Breast epithelium (tissue), 4 donors: ENCODE measurements at places on chromosomes 5 and 9. TPM values are rescaled to one million over a fixed set of nuclear protein-coding genes. Genes with fewer than 3 reads are reported as not detected.
A peak's percentile ranks its signal among the peaks of the same experiment; 100 is the strongest.

DNA sequence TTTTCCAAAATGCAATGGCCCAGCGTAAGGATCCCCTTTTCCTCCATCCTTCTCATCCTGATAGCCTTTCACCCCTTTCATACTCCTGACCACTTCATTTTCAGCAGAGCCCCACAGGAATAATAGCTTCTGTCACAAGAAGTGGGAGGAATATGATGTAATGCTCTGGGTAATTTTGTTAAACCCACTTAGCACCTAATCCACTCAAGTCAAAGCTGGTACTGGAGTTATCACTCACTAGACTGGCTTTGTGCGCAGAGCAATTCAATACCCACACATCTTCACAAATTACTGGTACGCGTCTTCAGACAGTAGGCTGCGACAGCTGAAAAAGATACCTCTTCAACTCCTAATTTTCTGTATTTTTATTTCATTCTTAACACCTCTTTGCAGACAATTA lies 2232.8 kb upstream of the WWC1 start:
- no peaks in the 10 kb centered on the region for H3K36me3 ChIP-seq
- H3K4me3 ChIP-seq = no peak overlapping the region
- DNase-seq = no peak
- H3K27me3 ChIP-seq = no peaks in the 10 kb centered on the region

DNA sequence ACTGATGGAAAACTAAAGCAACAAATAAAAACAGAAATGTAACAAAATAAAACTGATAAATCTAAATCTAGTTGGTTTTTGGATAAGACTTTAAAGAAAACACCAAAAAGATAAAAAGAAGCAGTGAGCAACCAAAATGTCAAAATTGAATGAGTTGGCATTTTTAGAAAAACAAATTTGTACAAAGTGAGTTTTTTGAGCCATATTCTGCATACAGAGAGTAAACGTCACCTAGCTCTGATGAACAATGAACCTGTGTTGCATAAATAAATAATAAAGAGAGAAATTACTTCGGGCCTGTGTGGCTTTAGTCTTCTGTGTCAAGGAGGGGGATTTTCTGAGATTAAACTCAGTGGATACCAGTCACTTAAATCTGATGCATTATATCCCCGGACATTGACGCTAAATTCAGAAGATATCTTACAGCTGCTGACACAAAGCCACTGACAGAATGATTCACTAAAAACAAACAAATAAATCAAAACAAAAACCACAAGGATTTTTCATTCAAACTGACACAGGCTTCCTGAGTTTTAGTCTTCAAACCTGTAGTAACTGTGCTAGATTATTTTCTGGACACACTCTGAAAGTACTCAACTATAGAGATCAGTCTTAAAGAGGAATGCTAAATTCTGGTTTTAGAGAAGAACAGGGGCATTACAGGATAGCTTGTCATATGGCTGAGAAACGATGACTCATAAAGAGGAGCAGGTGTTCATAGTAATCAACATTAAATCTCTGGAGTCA lies 403.5 kb upstream of the ST8SIA4 start:
- H3K36me3 ChIP-seq = no peaks in the 10 kb centered on the region
- no peak overlapping the region for H3K4me3 ChIP-seq
- no peaks in the 10 kb centered on the region for H3K4me1 ChIP-seq
- H3K27ac ChIP-seq = no peak overlapping the region
- DNase-seq = no peak

DNA sequence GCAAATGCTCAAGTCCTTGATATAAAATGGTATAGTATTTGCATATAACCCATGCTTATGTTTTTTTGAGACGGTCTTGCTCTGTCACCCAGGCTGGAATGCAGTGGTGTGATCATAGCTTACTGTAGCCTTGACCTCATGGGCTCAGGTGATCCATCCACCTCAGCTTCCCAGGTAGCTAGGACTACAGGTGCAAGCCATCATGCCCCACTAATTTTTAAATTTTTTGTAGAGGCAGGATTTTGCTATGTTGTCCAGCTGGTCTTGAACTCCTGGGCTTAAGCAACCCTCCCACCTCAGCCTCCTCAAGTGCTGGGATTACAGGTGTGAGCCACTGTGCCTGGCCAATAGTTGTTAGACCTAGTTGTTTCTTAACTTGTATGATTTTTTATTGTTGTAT lies 17.3 kb downstream of the SLC36A3 start:
- no peak for DNase-seq
- no peaks in the 10 kb centered on the region for H3K36me3 ChIP-seq
- H3K4me3 ChIP-seq = no peak overlapping the region

- no peaks in the 10 kb centered on the region for H3K36me3 ChIP-seq
- no peak overlapping the region for H3K4me3 ChIP-seq
- DNase-seq = no peak
- H3K4me1 ChIP-seq = no peaks in the 10 kb centered on the region
- no peak overlapping the region for H3K27ac ChIP-seq
- no peaks in the 10 kb centered on the region for H3K27me3 ChIP-seq
These were observed 69.9 kb downstream of the TLE1 start for GRCh38 chr9:81619353-81620001.

GRCh38 chr9:117936185-117937130 lies 232.3 kb downstream of the TLR4 start:
- no peak for DNase-seq
- no peak overlapping the region for H3K4me3 ChIP-seq
- H3K27me3 ChIP-seq = no peaks in the 10 kb centered on the region
- H3K4me1 ChIP-seq = no peaks in the 10 kb centered on the region
- no peak overlapping the region for H3K27ac ChIP-seq

GRCh38 chr9:33661176-33661575 lies 134.2 kb upstream of the PRSS3 start:
- H3K4me3 ChIP-seq = no peak overlapping the region
- no peaks in the 10 kb centered on the region for H3K27me3 ChIP-seq
- H3K36me3 ChIP-seq = no peaks in the 10 kb centered on the region
- no peaks in the 10 kb centered on the region for H3K4me1 ChIP-seq
- H3K27ac ChIP-seq = no peak overlapping the region

- H3K36me3 ChIP-seq = no peaks in the 10 kb centered on the region
- H3K27ac ChIP-seq = no peak overlapping the region
- H3K4me1 ChIP-seq = no peaks in the 10 kb centered on the region
- no peaks in the 10 kb centered on the region for H3K27me3 ChIP-seq
- no peak overlapping the region for H3K4me3 ChIP-seq
These were observed 41.1 kb downstream of the ISOC1 start for GRCh38 chr5:129135633-129136032.

- H3K36me3 ChIP-seq = no peaks in the 10 kb centered on the region
- no peak overlapping the region for H3K4me3 ChIP-seq
- no peak for DNase-seq
- no peak overlapping the region for H3K27ac ChIP-seq
- H3K27me3 ChIP-seq = no peaks in the 10 kb centered on the region
These were observed 31.1 kb downstream of the POU4F3 start for GRCh38 chr5:146369691-146370090.

GRCh38 chr9:87554171-87554910 lies 56.7 kb downstream of the DAPK1 start:
- H3K4me1 ChIP-seq = no peaks in the 10 kb centered on the region
- H3K36me3 ChIP-seq = no peaks in the 10 kb centered on the region
- no peak for DNase-seq
- no peak overlapping the region for H3K4me3 ChIP-seq

GRCh38 chr9:131810351-131811170 lies 70.7 kb upstream of the RAPGEF1 start:
- H3K4me1 ChIP-seq = no peaks in the 10 kb centered on the region
- H3K4me3 ChIP-seq = no peak overlapping the region
- peaks cover 2% of the 10 kb centered on the region for H3K27me3 ChIP-seq
- no peak for DNase-seq
- no peak overlapping the region for H3K27ac ChIP-seq

DNA sequence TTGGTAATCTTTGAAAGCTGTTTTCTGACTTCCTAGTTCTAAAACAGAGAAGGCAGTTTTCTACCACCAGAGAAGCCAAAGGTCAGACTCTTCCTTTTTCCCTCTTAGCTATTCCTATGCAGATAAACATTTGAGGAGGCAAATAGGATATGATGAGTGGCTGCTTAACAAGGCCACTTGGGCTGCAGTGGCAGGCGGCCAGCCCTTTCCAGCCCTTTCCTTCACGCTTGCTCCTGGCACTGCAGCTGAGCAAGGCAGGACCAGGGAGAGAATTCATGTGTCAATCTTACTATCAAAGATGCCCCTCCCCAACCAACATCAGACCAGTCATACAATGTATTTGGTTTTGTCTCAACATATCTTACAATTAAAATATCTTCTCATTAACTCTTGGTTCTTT lies 36.8 kb upstream of the RNF38 start:
- no peak for DNase-seq
- no peaks in the 10 kb centered on the region for H3K27me3 ChIP-seq
- H3K4me1 ChIP-seq = no peaks in the 10 kb centered on the region
- H3K27ac ChIP-seq = no peak overlapping the region
- H3K4me3 ChIP-seq = no peak overlapping the region
- no peaks in the 10 kb centered on the region for H3K36me3 ChIP-seq

DNA sequence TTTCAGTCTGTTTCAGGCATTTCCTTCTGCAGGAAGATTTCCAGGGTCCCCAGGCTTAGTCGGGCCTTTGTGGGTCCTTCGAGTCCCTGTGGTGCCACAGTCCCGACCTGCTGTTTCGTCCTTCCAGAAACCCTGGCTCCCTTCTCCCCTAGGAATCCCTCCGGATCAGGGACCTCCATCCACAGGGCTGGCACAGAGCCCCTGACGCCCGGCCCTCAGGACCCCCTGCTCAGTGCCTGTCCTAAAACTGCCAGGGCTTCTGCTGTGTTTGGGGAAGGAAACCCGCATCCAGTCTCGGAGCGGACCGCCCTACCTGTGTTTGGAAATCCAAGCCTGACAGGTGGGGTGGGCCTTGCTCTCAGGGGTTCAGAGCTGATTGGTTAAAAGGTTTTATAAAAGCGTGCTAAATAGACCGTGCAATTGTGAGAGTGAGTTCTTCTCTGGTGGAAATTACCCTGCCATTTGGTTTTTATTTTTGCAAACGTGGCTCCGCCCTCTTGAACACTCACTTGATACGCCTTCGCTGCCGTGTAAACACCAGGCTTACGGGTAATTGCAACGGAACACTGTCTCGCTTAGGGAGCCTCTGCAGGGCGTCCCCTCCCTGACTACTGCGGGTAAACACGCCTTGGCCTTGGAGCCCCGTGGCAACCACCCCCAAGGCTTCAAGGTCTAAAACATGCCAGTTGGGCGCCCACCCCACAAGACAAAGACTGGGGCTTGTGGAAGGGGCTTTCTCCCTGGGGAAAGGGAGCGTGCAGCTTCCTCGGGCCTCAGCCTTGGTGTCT lies 121.2 kb downstream of the PHF2 start:
- H3K27ac ChIP-seq = no peak overlapping the region
- no peak overlapping the region for H3K4me3 ChIP-seq
- no peak for DNase-seq
- no peaks in the 10 kb centered on the region for H3K27me3 ChIP-seq

- H3K4me1 ChIP-seq = no peaks in the 10 kb centered on the region
- DNase-seq = no peak
- H3K4me3 ChIP-seq = no peak overlapping the region
- no peak overlapping the region for H3K27ac ChIP-seq
- no peaks in the 10 kb centered on the region for H3K36me3 ChIP-seq
These were observed 81.7 kb downstream of the ADAMTS19 start for GRCh38 chr5:129541648-129542251.

DNA sequence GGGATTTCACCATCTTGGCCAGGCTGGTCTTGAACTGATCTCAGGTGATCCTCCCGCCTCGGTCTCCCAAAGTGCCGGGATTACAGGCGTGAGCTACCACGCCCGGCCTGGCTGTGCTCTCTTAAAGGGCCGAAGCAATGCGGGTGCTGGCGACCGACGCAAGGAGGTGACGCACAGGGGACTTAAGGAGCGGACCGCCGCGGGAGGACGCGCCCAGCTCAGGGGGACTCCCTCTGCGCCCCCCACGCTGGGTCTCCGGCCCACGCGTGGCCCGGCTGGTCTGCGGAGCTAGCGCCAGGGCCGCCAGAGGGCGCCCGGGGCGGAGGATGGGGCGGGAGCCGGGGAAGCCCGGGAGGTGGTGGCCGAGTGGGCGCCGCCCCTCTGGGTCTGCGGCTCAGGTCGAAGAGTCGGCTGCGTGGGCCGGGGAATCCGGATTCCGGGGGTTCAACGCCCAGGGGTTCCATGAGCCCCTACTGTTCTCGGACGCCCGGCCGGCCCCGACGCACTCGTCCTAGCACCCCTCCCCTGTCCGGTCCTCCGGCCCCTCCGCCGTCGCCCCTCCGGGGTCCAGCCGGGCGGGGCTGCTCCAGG lies 502 bp upstream of the CERCAM start:
- no peaks in the 10 kb centered on the region for H3K36me3 ChIP-seq
- peak overlapping the region; percentile 86 for H3K27ac ChIP-seq
- no peaks in the 10 kb centered on the region for H3K27me3 ChIP-seq

DNA sequence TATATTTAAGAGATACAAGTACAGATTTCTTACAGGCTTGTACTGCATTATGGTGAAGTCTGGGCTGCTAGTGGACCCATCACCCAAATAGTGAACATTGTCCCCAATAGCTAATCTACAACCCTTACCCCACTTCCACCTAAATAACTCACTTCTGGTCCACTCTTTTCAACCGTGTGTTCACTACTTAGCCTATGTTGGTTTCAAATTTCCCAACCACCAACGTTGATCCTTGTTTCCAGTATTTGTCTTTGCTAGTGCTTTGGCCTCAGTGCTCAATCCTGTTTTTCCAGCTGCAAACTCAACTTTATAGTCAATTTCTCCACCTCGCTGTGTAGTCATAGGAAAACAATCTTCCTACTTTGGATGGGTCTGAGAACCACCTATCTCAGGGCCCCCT lies 45.3 kb upstream of the TTC39B start:
- H3K27ac ChIP-seq = no peak overlapping the region
- no peak for DNase-seq
- no peaks in the 10 kb centered on the region for H3K27me3 ChIP-seq
- H3K4me1 ChIP-seq = no peaks in the 10 kb centered on the region

DNA sequence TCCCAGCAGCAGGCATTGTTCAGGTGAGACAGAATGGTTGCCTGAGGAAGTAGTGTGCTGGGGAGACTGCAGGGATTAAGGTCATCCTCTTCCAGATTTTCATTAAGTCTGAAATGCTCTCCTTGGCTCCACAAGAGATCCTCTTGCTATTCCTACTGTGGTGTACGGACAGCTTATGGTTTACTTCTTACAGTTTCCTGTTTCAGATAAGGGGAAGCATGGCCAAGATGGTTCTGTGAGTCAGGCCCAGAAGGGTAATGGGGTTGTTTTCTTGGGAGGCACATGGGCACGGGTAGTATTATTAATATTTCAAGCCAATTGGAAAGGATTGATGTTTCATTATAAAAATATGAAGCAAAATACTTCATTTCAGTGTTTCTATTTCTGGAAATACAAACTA lies 42.9 kb downstream of the GLRX start:
- no peak for DNase-seq
- no peaks in the 10 kb centered on the region for H3K4me1 ChIP-seq
- no peak overlapping the region for H3K27ac ChIP-seq
- no peaks in the 10 kb centered on the region for H3K27me3 ChIP-seq
- H3K36me3 ChIP-seq = no peaks in the 10 kb centered on the region

The GLRA1 gene
- total RNA-seq = not detected

The CNTNAP3 gene
- 2.6 TPM for total RNA-seq

The NMUR2 gene
- not detected for total RNA-seq

The PGM5 gene
- 11.6 TPM for total RNA-seq

The SNCAIP gene
- total RNA-seq = 9.8 TPM

The SPINK13 gene
- not detected for total RNA-seq
